ENCODE measurements at places on chromosomes 2 and 18.

DNA sequence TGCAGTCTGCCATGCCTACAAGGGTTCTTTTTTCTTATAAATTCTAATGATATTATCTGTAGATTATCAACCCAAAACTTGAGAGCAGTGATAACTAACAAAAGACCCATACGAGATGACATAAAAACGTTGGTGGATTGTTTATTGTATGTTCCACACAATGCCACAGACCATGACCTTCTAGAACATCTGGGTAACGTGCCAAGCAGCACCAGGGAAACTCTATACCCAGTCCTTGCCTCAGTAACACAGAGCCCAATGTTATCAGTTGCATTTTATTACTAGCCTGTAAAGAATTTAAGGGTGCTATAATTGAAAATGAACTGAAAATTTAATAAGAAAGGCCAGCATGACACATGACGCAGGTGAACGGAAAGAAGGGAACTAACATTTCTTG lies 99.1 kb upstream of the UGP2 start:
- no peak for DNase-seq

DNA sequence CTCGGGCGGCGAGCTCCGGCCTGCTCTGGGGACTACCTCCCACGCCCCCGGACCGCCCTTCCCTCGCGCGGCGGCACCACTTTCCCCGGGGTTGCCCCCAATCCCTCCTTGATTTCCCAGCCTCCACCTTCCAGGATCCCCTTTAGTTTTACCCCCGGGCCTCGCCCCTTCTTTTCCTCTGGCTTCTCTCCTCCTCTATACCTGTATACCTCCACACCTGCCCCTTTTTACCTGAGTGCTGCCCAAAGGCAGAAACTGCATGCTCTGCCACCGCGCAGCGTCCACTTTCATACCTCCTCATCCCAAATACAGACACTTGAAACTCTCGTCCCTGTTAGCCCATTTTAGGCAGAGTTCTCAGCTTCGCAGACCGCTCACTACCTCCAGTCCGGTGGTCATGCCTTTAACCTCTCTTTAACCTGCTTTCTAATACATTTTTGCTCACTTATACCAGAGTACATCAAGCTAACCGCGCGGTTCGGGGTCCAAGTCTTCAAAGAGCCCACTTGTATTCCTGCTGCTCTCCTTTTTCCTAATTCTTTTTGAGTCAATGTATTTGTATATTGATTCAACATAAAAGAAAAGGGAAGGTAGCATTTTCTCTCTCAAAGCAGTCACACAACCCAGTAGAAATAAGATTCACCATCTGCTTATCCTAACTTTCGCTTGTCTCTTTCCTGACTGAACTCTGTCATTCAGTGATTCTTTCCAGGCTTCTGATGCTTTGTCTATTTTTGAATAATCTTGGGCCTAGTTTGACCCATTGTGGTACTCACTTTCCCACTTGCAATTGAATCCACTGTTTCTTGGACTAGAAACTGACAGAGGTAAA lies 901 bp downstream of the SPOPL start:
- no peak for DNase-seq

DNA sequence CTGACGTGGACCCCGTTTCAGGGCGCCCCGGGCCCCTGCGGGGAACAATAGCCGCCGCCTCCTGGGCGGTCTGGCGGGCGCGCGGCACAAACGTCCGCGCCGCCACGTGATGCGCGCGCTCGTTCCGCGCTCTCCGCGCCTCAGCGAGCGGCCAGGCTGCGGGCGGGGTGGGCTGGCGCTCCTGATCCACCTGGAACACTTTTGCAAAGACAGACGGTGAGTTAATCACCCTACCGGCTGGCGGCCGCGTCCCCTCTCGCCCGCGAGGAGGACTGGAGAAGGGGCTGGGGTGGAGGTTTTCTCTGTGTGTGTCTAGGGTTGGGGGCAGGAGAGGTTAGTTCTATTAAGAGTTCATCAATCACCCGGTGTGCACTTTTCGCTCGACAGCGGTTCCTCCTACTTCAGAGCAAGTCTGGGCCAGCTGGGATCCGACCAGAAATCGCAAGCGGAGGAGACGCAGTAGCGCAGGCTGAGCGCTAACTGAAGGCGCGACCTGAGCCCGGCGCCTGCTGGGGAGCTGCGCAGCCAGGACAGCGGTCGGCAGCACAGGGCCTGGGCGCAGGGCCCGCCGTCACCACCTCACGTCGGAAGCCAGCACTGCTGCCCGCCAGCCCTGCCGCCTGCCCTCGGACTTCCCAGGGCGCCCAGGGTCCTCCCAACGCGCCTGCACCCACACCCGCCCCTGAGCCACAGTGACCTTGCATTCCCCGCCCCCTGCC lies 10.3 kb upstream of the HOXD1 start:
- DNase-seq = no peak

DNA sequence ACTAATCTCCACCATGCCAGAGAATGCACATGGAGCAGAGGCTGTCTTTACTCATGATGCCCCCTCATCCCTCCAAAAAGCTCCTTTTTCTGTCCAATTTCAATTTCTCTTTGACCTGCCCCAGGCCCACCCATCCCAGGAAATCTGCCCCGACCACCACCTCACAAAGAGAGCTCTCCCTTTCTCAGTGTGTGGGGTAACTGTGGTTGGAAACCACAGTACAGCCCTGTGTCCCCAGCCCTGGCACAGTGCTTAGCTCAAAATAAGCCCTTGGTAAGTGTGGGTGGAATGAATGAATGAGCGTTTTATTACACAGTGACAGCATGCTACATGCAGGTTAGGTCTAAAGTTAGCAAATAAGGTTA lies 43.7 kb upstream of the CAB39 start:
- DNase-seq = no peak

All from SHP77 (cell line).